ENCODE measurements at places on chromosomes 6 and 20. TPM values are rescaled to one million over a fixed set of nuclear protein-coding genes. Genes with fewer than 3 reads are reported as not detected.

GRCh38 chr6:151056230-151056907 lies 183.4 kb upstream of the AKAP12 start:
- DNase-seq, result peak; percentile 24

- no peak for DNase-seq
Observed at GRCh38 chr6:139144490-139145085, 9.7 kb downstream of the HECA start.

DNA sequence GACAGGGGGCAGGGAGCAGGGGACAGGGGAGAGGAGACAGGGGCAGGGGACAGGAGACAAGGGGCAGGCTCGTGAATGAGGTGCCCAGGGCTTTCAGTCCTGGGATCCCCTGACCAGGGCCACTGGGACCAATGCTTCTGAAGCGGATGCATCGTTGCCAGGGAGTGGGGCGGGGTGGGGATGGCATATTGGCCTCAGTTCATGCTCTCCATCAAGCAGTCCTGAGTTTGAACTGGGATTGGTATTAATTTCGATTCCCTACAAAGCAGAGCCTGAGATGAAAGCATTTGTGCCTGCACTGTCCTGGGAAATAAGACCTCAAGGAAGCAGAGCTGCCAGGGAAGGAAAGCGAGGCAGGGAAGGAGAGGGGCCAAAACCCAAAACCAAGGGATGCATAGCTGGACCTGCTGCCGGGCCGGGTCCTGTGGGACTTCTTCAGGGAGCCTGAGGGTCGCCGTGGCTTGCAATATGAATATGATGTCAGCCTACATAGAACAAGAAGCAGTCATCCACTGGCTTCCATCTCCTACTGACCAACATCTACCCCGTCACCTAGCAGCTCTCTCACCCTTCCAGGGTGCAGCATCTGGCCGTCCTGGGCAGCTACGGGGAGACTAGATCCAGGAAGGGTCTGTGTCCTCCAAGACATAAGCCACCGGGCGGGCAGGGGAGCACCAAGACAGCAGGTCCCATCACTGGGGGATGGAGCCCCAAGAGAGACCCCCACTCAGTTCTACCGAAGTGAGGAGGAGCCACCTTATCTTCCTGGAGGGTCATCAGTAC lies 233.3 kb downstream of the SYNDIG1 start:
- peak; percentile 33 for DNase-seq

Gene CSTF1
- 59.4 TPM for total RNA-seq

DNA sequence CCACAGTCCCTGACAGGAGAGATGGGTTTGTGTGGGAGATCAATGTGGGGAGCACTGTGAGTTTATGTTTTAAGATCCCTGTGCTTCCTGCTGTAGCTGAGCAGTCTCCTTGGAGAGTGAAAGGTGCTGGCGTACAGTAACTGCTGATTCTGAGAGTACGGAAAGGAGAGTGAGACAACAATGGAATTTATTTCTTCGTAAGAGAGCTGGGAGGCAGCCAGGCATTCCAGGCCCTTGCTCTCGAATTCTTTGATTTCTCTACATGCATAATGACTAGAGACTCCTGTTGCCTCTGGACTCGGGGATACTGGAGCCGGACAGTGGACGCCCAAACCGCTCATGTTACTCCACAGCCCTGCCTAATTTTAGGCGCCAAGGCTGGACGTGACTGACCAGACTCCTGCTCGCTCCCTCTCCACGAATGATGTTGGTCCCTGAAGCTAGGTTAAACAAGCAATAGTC lies 131.0 kb upstream of the PHACTR1 start:
- no peak for DNase-seq

Gene PSMB9
- total RNA-seq, result 2.9 TPM

DNA sequence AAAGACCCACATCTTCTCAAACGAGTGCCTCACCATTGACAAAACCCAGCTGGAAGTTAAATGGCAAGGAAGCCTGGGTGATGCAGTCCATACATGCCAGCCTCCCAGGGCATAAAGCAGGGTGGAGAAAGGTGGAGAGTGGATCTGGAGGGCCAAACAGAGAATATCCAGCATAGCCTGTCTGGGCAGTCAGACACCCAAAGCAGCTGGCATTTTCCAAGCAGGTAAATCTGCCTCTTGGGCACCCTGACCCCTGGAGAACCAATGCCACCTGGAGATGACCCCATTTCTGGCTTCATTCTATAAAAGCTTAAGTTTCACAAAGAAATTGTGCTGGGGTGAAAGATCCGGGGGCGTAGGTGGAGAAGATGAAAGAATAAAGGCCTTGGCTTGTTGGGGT lies 5.1 kb upstream of the SRPK1 start:
- no peak for DNase-seq

Gene ARMC2
- total RNA-seq, result 4.3 TPM

- no peak for DNase-seq
Observed at GRCh38 chr6:87700397-87701343, 1.4 kb downstream of the AKIRIN2 start.

Measured in H1 (cell line).